ENCODE measurements at places on chromosomes 5 and 9.
A peak's percentile ranks its signal among the peaks of the same experiment; 100 is the strongest.

GRCh38 chr9:105416840-105417239 is 31.0 kb upstream of the FSD1L start:
- no peak for DNase-seq

GRCh38 chr9:14515049-14515448 is 178.2 kb downstream of the ZDHHC21 start:
- no peak for DNase-seq

- no peak for DNase-seq
Observed at GRCh38 chr5:122772446-122772845, 2.4 kb upstream of the SNX2 start.

GRCh38 chr5:117131048-117131679 is 556.5 kb upstream of the SEMA6A start:
- DNase-seq, result no peak

DNA sequence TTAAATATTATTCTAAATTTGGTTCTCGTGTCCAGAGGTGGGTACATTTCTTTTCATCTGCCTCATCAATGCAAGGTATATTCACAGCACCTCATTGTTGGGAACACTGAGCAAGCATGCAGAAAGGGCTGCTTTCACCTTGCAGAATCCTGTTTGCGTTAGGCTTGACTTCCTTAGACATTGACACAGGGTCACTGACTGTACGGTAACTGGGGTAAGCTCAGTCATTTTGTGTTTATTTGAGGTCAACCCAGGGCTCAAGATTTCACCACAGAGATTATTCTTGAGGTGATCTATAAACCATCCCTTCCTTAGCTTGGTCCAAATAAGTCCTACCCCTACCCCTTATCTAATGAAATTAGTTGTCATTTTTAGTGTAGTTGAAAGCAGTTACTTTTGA is 1.7 kb upstream of the PTPDC1 start:
- no peak for DNase-seq

- DNase-seq, result no peak
Observed at GRCh38 chr9:100129772-100130171, 30.7 kb downstream of the INVS start.

GRCh38 chr5:107469485-107470294 is 201.0 kb downstream of the EFNA5 start:
- no peak for DNase-seq

GRCh38 chr5:57895766-57896165 is 413.2 kb upstream of the ACTBL2 start:
- DNase-seq, result no peak

DNA sequence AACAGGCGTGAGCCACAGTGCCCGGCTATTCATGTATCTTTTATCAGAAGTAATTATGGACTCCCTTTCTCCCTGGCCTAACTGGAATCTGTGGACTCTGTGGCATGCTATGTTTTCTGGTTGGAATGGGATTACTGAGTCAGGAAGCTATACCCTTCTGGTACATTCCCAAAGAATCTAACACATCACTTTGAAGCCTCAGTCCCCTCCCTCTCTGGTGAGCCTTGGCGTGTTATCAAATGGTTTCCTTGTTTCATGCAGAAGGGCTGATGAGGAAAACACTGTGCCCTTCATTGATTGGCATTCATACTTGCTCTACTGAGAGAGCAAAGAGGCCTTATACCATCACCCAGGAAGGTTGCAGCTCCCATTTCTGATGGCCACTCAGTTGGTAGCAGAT is 22.9 kb downstream of the C5orf15 start:
- no peak for DNase-seq

DNA sequence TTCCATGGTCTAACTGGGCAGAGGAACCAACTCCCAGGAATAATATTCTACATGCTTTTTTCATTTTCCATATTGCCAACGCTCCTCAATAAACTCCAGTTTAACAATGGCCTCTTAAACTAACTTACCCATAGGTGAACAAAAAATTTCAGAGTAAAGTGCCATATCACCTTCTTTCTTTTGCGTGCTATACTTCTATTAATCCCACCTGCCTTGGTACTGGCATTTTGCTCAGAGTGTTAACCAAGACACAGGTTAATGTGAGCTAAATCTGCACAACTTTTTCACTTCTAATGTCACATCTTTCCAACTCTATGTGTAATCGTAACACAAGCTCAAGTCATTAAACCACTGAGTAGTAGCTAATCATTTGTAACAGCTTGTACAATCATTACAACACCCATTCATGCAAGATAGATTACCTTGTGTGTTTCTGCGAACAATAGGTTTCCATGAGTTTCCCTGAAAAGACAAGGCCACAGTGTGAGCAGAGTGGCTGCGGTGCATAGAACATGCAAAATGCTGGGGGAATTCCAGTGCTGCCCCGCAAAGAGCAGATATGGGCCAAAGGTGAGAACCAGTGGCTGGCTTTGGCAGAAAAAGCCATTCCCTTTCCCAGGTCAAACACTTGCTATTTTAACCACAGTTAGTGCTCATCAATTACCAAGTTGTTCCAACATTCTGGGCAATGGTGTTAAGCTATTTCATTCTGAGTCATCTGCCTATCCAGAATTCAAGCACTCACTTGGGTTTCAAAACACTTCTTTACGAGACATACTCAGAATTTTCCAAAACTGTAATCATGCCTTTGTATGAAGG is 42.8 kb downstream of the TIMD4 start:
- DNase-seq, result peak; percentile 31

DNA sequence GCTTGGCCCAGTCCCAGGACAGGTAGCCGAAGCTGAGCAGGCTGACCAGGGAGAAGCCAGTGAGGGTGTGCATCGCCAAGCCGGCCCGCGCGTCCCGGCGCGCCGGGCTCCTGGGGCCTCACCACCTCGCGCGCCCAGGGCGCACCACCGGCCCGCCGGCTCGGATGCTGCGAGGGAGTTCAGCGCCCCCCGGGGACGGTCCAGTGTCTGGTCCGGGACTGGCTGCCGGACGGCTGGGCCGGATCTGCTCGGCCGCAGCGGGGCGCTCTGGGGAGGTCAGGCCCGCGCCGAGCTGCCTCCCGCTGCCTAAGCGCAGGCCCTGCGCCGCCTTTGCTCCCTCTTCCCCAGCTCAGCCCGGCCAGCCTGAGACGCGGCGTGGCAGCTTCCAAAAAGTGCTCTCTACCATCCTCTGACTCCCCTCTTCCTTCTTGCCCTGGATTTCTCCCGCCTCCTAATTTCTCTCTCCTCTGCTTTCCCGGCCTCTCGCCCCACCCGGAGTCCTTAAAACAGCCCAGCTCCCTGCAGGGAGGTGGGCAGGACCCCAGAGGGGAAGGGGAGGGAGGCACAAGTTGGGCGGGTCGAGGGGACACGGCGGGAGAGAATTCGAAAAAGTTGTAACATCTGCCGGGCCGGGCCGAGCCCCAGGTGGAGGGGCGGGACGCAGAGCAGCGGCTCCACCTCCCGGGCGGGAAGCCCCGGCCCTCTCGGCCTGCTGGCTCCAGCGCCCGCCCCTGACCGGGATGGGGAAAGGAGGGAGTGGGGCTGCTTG is at the start of gene ARSI:
ARSI (minus strand) TSS at position 605 of the 769 bp plus-strand sequence; CDS start at position 73, 532 bp downstream.
- no peak for DNase-seq

- DNase-seq, result no peak
Observed at GRCh38 chr5:38613992-38614836, 57.8 kb upstream of the LIFR start.

- DNase-seq, result no peak
Observed at GRCh38 chr9:93667627-93668026, 91.2 kb downstream of the PHF2 start.

Data from C1 segment of cervical spinal cord (tissue), 14 donors.